Activated gamma-delta T cell treated with anti-CD3 and anti-CD28 coated beads, Interleukin-2, amount 50 U/mL, for 16 hours (primary cell): ENCODE measurements at places on chromosomes 5 and 9.

- no peak for DNase-seq
Observed at GRCh38 chr5:53211799-53212198, 102.2 kb upstream of the MOCS2 start.

- DNase-seq: no peak
Observed at GRCh38 chr9:104798209-104798995, 34.5 kb downstream of the NIPSNAP3B start.

GRCh38 chr5:168123631-168124528 is 167.6 kb upstream of the WWC1 start:
- no peak for DNase-seq

- DNase-seq: no peak
Observed at GRCh38 chr9:137531099-137531765, 19.0 kb downstream of the PNPLA7 start.

DNA sequence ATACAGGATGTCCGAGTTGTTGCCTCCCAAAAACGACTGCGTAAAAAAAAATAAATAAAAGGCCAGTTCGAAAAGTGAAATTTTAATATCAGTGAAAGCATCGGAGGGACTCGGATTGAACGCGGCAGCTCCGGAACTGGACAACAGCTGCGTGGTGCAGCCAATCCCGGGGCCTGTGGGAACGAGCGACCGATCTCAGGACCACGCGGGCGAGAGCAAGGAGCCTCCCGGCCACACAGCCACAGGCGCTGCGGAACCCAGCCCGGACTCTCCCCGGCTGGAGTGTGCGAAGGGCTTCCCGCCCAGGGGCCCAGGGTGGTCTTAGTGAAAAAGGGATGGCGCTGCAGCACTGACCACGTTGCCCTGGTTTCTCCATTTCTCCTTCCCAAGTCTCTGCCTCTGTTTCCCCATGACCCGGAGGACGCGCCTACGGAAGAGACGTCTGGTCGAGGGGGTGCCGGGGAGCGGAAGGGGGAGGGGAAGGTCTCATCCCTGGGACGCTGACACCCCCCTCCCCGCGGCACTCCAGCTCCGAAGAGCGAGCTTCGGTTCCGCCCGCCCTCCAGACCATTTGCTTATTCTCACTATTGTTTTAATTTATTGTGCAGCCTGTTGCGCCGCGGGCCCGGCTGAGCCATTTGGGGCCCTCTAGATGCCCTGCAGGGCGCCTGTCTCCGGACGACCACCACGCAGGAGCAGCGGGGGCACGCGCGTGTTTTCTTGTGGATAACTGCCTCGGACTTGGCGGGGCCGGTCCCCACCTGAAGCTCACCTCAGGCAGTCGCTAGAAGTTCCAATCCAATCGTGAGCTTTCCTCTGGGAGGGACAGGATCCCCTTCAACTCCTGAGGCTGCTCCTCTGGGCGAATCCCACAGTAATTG is 303.0 kb downstream of the PARP8 start:
- DNase-seq: no peak

DNA sequence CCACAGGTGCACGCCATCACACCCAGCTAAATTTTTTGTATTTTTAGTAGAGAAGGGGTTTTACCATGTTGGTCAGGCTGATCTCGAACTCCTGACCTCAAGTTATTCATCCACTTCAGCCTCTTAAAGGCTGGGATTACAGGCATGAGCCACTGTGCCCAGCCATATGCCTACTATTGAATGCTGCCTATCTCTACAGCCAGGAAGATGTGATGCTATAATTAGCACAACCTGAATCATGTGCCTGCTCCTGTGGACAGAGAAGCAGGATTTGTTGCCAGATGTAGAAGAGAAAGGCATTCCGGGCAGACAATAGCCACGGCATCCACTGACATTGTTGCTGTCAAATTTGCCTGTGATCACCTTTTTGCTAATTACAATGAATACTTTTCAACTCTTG is 24.4 kb upstream of the MLLT3 start:
- no peak for DNase-seq

- DNase-seq: peak; percentile 52
Observed at GRCh38 chr5:134524272-134524825, 1.1 kb upstream of the JADE2 start.

DNA sequence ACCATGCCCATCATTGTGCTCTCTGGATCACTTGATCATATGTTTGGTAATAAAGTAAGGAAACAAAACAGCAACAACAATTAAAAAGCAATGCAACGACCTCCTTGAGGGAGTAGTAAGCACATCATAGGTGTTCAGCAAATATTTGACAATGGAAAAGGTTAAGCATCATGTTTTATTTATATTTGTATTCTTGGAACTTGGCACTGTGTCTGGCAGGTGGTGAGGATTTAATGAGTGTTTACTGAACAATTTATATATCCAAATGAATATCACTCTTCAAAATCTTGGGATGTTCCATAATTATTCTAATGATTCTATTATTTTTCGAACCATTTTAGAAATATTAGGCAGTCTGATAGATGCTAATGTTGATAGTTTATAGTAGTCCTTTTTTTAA is 6.2 kb downstream of the PIP5K1B start:
- DNase-seq: no peak

- DNase-seq: no peak
Observed at GRCh38 chr9:88685966-88686365, 151.0 kb downstream of the NXNL2 start.

- DNase-seq: no peak
Observed at GRCh38 chr9:76709020-76709419, 55.2 kb upstream of the PCA3 start.

- DNase-seq: peak; percentile 17
Observed at GRCh38 chr9:126965541-126966428, 51.2 kb downstream of the RALGPS1 start.

GRCh38 chr9:125887172-125887571 is 140.0 kb downstream of the PBX3 start:
- DNase-seq: no peak

- DNase-seq: no peak
Observed at GRCh38 chr5:63085561-63085960, 506.9 kb downstream of the LRRC70 start.

DNA sequence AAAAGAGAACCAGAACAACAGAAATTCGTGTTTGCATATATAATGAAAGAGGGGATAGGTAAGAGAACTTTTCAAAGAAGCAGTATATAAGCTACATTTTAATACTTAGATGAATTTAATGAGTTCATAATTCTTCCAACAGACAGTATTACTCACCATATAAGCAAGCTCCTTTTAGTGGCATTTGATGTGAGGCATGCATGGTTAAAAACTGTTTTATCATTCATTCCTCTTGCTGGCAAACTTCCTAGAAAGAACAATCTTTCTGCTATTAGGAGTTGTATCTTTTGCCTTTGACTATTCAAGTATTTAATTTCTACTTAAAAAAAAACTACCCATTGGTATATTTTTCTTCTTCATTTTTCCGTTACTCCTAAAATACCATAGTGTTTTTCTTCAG is 65.7 kb upstream of the EIF4EBP3 start:
- DNase-seq: no peak

DNA sequence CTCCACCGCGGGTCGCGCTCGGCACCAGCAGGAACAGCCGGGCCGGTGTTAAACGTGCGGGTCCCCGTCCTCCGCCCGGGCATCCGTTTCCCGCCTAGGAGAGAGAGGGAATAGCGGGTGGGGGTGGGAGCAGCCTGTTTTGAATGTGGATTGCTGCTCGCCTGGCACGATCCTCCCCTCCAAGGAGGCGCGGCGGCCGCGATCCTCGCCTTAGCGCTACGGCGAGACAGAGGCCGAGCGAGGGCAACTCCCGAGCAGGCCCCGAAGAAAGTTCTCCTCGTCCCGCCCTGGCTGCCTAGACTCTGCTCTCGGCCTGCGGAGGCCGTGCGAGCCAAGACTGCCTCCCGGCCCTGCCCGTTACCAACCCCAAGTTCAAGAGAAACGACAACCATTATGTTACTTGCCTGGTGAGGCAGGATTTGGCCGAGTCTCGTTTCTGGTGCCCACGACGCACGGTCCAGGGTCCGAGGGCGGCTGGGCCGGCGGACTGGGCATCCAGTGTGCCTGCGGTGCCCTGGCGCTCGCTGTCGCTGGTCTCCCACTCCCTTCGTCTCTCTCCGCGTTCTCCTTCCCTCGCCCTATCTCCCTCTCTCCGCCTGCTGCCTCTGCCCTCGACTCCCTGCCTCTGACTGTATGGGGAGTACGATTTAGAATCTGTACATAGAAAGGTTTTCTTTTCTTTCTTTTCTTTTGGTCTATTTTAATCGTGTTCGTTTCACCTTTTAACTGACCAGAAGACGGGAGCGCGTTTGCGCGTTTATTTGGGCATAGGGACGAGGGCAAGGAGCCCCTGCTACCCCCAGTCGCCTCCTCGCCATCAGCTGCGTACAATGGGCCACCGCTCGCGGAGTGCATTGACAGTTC is 724 bp downstream of the NR2F1-AS1 start:
- DNase-seq: no peak

DNA sequence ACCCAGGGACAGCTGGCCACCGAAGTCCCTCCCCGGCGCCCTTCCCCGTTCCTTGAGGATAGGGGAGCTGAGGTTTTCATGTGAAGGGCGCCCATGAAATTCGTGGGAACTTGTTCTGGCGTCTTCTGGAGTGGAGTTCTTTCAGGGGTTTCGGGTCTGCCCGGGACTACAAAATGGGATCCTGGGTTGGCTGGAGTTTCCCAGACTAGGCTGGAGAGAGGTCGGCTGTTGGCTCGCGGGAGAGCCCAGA is 3.6 kb upstream of the RGMB start:
- DNase-seq: no peak

GRCh38 chr5:153237671-153238332 is 252.7 kb upstream of the GRIA1 start:
- no peak for DNase-seq

DNA sequence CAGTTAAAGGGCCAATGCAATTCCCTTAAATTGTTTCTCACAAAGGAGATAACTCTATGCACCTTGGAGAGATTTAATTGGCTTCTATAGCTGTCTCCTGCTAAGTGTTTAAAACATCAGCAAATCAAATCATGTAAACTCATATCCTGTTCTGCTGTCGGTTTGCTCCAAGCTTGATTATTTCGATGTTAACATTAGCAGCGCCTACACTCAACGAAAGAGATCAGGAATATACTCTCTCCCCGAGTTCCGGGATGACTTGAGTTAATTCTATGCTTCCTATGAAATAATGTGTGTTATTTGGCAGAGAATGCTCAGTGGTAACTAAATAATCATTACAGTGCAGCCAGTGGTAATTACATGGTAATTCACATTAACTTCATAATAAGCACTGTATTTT is 338.6 kb downstream of the EBF1 start:
- DNase-seq: no peak

GRCh38 chr5:82614706-82615105 is 336.6 kb upstream of the RPS23 start:
- DNase-seq: no peak

GRCh38 chr5:75632321-75632720 is 21.1 kb downstream of the ANKDD1B start:
- no peak for DNase-seq

DNA sequence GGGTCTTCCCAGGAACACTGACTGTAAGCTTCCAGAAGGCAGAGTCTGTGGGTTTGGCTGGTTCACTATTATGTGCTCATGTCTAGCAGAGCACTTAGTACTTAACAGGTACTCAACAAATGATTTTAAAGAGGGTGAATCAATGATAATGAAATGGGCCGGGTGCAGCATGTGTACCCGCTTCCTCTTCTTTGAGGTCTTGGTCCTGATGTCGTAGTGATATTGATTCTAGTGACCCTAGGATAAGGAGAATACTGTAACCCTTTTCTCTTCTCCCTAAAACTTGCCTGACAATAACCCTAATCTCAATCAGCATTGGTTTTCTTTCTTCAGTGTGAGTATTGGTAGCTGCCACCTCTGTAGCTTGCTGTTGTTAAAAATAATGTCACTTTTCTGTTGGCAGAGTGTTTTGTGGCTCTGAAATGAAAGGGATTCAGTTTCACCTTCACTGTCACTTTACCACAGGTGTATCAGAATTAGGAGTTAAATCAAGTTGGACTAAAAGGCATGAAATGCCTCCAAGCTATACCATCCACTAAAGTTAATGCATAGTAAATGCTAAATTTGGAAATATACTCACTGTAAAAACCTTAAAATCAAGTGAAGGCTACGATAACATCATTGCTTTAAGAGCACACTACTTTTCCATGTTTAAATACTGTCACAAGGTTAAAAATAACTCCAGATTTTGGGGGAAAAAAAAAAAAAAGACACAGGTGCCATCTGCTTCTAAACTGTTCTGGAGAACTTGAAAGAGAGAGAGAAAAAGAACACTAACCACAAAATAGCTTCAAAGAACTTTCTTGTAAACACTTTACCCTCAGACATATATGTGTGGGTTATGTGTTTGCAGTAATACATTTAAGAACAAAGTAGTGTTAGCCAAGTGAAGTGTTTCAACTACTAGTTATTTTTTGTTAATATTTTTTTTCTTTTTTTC is 6.0 kb downstream of the CAMK4 start:
- DNase-seq: no peak

- no peak for DNase-seq
Observed at GRCh38 chr5:62477801-62478200, 65.2 kb downstream of the IPO11 start.

DNA sequence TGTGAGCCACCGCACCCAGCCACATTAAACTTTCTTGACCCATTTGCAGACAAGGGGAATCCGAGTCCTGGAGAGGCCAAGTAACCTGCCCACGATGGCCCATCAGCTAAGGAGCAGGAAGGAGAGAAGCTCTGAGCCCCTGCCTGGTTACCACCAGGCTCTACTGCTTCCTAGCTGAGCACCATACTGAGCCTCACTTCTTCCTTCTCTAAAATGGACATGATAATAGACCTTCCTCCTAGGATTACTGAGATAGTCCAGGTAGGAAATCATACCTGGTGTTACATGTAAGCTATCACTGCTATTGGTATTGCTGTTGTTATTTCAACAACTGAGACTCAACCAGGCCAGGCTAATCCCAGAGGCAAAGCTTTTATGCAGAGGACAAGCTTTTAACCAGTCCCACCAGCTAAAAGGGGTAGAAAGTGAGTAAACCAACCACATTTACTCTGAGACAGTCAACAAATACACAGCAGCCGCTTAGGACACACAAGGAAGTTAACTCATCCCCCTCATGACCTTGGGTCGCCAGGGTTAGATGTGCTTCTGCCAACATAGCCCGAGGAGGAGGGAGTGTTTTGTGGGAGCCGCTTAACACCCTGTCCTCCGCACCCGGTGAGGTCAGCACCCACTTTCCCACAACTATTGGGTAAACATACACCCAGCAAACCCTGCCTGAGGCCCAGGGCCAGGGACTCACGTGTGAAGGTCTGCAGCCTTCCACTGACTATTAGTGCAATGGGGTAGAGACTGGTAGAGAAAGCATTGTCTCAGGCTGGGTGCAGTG is 20.6 kb upstream of the PTGES start:
- DNase-seq: no peak
